ENCODE measurements at places on chromosomes 3 and 15. TPM values are rescaled to one million over a fixed set of nuclear protein-coding genes. Genes with fewer than 3 reads are reported as not detected.

- DNase-seq = no peak
Observed at GRCh38 chr3:78940128-78940527, 827.7 kb downstream of the ROBO1 start.

ARL8B gene
- polyA plus RNA-seq = 32.7 TPM

ADGRG7 gene
- polyA plus RNA-seq = 48.1 TPM

GRCh38 chr3:45716790-45717336, 27.7 kb downstream of the SACM1L start:
- DNase-seq = no peak

DNA sequence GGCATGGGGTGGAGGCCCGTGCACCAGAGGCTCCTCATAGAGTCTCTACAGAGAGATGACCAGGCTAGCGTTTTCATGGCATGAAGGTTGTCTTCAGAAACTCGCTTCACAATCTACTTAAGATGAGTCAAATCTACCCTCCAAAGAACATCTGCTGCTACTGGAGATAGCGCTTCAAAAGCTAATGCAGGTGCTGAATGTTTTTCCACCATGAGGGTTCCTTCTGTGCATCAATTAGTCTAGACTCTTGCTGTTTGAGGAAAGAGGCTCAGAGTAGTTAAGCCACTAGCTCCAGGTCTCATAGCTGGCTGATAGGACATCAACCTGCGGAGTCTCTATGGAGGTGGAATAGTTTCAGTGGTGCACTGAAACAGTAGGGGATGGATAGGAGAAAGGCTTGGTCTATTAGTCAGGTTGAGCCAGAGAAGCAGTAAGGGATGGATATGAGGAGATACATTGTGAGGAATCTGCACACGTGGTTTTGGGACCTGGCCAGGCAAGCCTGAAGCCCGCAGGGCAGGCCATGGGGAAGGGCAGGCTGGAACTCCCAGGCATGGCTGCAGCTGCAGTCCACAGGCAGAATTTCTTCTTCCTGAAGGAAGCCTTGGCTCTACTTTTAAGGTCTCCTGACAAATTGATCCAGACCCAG, 117.5 kb downstream of the APBA2 start:
- DNase-seq = no peak

DNA sequence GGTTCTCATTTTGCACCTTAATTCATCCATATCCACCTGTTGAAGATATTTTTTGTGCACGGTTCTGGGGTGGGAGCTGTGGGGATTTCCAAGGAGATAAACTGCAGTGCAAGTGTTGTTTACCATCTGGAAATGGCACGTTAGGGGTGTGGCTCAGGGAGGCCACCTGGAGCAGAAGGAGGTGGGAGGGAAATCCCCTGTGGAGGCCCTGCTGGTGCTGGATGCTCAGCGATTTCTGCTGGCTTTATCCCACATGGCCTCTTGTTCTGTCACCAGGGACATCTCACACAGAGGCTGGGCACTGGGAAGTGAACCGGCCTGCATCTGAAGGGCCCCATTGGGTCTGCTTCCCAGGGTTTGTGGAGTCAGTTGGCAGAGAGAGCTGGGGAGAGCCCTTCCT, 24.3 kb downstream of the TRPM1 start:
- no peak for DNase-seq

VWA5B2 gene
- 15.3 TPM for polyA plus RNA-seq

GRCh38 chr15:85941186-85941855, 138.3 kb upstream of the AGBL1 start:
- DNase-seq = peak; percentile 2

DNA sequence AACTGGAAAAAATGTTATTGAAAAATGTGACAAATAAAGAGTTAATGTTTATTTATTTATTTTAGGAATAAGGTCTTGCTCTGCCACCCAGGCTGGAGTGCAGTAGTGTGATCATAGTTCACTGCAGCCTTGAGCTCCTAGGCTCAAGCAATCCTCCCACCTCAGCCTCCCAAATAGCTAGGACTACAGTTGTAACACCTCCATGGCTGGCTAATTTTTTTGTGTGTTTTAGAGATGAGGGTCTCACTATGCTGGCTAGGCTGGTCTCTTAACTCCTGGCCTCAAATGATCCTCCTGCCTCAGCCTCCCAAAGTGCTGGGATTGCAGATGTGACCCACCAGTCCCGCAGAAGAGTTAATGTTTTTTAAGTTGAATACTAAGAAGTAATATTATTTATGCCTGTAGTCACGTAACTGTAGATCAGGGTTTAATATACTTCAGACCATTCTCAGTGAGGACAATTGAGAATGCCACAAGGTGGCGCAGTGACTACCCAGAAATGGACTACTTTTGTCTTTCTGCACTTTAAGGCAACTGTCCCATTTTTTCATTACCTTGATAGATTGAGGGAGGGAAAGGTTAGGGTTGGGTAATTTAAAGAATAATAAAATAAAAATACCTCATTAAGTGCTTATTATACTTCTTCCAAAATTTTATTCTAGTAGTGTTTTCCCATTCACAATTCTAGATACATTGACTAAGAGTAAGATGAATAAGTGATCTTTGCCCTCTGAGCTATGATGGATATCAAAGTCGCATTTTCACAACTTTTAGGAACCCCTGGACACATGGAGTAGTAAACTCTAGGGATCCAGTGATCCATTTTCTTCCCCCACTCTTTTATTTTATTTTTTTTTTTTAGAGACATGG, 6.0 kb downstream of the MUC13 start:
- peak; percentile 66 for DNase-seq

- peak; percentile 98 for DNase-seq
Observed at GRCh38 chr3:179604321-179605078, at the start of the genes MRPL47 and NDUFB5. TSS of gene MRPL47 (minus strand) at chr3:179604638. CDS start at chr3:179604624, 14 bp downstream. TSS of gene NDUFB5 (plus strand) at chr3:179604794. CDS start at chr3:179604816, 22 bp downstream.

GRCh38 chr3:58508437-58508836, 16.5 kb downstream of the KCTD6 start:
- no peak for DNase-seq

TM4SF4 gene
- 660 TPM for polyA plus RNA-seq

All from small intestine (tissue), 16 donors.